NCI-H446 (cell line): ENCODE measurements at places on chromosomes 7 and 10.

GRCh38 chr10:43735907-43736306 lies 87.2 kb upstream of the ZNF32 start:
- no peak for DNase-seq

GRCh38 chr10:35563261-35563891 lies 41.8 kb upstream of the GJD4 start:
- DNase-seq, result peak; percentile 69

- no peak for DNase-seq
These were observed 257.0 kb downstream of the CREB5 start for GRCh38 chr7:28669330-28669729.

DNA sequence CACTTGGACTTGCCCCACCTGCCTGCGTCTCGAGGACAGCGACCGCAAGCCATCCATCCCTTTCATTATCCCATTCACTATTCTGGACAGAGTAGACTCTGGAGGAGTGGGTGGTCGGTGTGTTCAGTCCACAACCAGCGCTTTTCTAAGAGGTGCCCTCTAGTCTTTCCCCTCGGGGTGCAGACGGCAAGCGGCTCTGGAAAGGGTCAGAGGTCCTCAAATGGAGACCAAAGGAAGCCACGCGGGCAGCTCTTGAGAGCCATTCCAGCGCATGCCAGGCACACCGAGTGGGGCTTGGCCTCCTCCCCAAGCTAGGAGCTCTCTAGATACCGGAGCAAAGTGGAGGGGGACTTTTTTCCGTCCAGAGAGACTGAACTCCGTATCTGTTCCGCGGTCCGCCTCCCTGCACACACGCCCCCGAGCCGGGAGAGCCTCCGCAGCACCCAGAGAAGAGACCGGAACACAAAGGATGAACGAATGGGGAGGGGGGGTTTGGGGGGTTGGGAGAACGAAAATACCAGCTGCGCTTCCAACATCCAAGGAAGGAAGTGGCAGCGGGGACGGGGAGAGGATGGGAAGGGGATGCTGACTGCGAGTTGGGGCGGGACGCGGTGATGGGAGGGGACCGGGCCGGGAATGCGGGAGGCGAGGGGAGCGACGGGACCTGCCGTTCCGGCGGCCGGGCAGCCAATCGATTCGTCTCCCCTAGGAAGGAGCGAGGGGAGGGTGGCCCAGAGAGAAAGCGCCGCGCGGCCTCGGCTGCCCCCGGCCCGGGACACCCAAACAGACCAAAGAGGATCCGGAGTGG lies 515 bp downstream of the GSDME start:
- DNase-seq, result no peak

DNA sequence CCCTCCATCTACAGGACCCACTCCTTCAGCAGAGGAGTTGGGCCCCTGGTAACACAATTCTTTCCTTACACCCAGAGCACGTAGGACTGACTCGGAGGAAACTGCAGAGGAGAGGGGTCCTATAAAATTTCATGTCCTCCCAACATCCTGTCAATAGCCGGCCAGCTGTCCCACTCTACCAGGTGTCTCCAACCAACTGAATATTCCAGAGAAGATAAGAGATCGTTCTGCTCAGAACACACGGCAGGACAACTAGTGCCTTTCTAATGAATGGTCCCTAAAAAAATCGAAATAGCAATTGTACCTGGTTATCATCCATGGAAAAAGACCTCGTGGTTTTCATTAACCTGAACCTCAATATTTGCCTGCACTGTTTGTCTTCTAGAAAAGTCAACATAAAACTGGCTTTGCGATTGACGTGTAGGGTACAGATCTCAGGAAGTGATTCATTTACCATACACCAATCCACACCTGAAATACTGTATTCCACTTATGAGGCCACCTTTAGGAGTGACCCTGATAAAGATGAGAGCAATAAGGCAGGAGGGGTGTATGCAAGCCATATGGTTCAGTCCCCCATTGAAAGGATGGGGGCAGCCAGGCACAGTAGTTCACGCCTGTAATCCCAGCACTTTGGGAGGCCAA lies 111.7 kb downstream of the PARP12 start:
- no peak for DNase-seq

GRCh38 chr7:82414389-82414788 lies 29.2 kb downstream of the CACNA2D1 start:
- DNase-seq, result no peak

DNA sequence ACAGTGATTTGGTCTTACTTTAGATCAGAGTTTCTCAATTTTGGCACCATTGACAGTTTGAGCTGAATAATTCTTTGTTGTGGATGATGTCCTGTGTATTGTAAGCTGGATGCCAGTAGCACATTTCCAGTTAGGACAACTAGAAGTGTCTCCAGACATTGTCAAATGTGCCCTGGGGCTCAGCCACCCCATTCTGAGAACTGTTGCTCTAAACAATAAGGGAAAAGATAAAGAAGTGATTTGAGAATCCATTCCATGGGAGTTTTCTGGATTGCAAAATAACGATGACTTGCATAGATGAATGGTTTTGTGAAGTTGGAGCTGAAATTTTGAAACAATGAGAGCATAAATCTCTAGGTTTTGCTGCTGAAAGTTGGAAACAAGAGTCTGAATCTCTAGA lies 44.6 kb downstream of the NUP205 start:
- DNase-seq, result no peak

- no peak for DNase-seq
These were observed 253.1 kb downstream of the PRKG1 start for GRCh38 chr10:51327432-51327831.

DNA sequence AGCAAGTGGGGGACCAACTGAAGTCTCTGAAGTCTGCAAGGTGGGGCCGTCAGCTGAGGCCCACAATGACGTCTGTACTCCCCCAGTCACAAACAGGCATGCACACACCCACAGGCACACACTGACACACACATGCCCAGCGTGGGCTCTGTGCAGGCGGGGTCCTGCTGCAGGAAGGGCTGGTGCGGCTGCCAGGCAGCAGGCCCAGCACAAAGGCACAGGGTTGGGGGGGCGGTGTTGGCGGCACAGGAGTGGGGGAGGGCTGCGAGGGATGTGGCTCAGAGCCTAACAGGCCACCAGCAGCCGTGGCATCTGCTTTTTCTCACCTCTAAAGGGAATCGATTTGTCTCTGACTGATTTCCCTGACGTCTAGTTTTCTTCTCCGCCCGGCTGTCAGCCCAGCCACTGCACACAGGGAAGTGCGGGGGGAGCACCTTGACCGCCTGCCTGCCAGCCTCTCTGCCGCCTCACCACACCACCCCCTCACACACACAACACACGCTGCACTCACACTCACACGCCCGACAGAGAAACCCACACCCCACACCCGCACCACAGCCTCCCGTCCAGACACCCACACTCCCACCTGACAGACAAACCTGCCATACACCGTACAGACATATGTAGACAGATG lies 43.5 kb upstream of the ZMIZ1 start:
- peak; percentile 48 for DNase-seq

DNA sequence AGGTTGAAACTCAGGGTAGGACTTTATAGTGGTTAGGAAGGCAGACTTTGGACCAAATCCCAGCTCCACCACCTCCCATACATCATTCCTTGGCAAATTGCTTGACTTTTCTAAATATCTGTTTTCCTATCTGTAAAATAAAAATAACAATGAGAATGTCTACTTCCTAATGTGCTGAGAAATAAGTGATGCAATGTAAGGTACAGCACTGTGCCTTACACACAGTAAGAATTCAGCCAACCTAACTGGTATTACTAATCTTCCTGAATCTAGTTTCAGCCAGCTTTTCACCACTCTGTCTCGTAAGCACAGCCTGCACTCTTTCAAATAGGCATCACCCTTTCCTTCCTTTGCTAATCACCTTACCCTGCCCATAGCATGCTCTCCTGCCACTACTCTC lies 9.7 kb downstream of the PRLHR start:
- no peak for DNase-seq

DNA sequence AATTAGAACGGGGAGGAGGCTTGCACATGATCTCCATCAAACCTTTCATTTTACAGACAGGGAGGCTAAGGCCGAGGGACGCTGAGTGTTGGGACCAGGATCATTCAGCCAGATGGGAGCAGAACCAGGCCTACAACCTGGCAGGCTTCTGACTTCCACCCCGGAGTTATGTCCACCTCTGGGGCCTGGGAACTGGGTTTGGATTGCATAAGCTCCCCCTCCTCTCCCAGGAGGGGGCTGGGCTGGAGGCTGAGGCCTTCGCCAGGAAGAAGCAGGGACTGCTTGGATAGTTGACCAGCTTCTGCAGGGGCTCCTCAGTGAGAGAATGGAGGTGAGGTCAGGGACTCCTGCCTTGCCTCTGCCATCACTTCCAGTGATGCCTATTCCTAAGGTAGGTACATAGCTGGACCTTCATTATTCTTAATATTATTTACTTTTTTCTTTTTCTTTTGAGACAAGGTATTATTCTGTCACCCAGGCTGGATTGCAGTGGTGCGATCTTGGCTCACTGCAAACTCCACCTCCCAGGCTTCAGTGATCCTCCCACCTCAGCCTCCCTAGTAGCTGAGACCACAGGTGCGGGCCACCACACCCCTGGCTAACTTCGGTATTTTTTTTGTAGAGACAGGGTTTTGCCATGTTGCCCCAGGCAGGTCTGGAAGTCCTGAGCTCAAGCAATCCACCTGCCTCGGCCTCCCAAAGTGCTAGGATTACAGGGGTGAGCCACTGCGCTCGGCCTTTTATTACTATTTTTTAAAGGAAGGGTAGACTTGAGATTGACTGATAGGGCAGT lies 1.3 kb downstream of the SNX10 start:
- DNase-seq, result no peak

- DNase-seq, result peak; percentile 31
These were observed 108.0 kb downstream of the WDFY4 start for GRCh38 chr10:48792687-48793096.

GRCh38 chr10:133357285-133358161 lies at the start of gene FUOM:
Gene FUOM, minus strand, starts transcription at chr10:133358019. Its CDS starts 12 bp downstream, at chr10:133358007.
- DNase-seq, result peak; percentile 31

GRCh38 chr7:105827151-105827875 lies 49.1 kb downstream of the ATXN7L1 start:
- DNase-seq, result no peak

GRCh38 chr7:75639071-75639885 lies 99.5 kb downstream of the HIP1 start:
- DNase-seq, result no peak

- no peak for DNase-seq
These were observed 23.5 kb downstream of the PFKFB3 start for GRCh38 chr10:6226216-6226615.

DNA sequence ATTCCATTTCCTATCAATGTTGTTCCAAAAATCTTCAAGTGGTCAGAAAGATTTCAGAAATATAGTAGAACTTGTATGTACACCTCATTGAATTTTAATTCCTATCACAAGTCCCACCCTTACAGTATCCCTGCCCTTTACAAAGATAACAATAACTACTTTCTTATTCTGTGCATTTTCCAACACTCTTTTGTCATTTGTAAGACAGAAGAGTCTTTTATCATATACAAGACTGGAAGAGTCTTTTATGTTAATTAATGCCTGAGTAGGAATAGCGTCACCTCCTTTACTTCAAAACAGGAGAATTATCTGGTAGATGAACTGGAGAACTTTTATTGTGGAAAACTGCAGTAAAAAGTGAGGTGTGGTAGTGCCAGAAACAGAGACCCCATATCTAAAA lies 193.9 kb upstream of the SEMA3C start:
- no peak for DNase-seq

DNA sequence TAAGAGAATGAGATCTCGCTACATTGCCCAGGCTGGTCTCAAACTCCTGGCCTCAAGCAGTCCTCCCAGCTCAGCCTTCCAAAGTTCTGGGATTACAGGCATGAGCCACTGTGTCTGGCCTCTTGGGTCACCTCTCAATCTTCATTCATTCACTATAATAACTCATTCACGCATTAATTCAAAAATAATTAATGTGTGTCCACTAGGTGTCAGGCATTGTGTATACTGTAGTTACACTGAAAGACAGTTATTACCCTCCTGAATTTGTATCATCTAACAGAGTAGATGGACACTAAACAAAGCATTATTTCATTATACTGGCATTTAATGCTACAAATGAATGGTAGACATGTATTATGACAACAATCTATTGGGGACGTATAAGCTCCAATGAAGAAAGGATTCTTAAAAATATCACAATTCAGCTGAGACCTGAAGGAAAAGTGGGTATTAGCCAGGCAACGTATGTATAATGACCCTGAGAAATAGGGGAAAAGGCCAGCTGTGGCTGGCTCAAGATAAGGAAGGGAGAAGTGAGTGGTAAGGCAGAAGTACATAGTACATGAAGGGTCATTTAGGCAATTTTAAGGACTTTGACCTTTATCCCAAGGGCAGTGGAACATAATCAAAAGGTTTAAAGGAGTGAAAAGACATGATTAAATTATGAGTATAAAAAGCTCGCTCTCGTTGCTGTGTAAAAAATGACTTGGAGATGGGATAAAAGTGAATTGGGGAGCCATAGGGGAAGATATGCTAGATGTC lies 150.7 kb downstream of the BTAF1 start:
- no peak for DNase-seq
